Activated CD8-positive, alpha-beta memory T cell treated with anti-CD3 and anti-CD28 coated beads for 36 hours (primary cell): ENCODE measurements at places on chromosomes 11 and 22. TPM values are rescaled to one million over a fixed set of nuclear protein-coding genes. Genes with fewer than 3 reads are reported as not detected.

The CCDC87 gene
- 0.21 TPM for total RNA-seq

The LRRC74B gene
- not detected for total RNA-seq

The SCGB1A1 gene
- total RNA-seq: not detected

The HTR3B gene
- total RNA-seq: not detected

The C11orf91 gene
- not detected for total RNA-seq

The GRK2 gene
- 223 TPM for total RNA-seq

The OR4X1 gene
- not detected for total RNA-seq

The LGALS12 gene
- total RNA-seq: not detected

The OR51B5 gene
- total RNA-seq: not detected

The RFPL3 gene
- not detected for total RNA-seq

The CHRM1 gene
- not detected for total RNA-seq

The INS gene
- total RNA-seq: not detected

The OR52I1 gene
- not detected for total RNA-seq

The HIC2 gene
- total RNA-seq: 6.0 TPM

The CRYBB2 gene
- total RNA-seq: not detected

The PATE2 gene
- not detected for total RNA-seq

The PGA4 gene
- total RNA-seq: not detected

The USP28 gene
- total RNA-seq: 21.2 TPM
